ENCODE measurements at places on chromosomes 7 and 10. TPM values are rescaled to one million over a fixed set of nuclear protein-coding genes. Genes with fewer than 3 reads are reported as not detected.

The MAT1A gene
- total RNA-seq, result 0.05 TPM

The HTR5A gene
- total RNA-seq, result not detected

The SDK1 gene
- total RNA-seq, result 0.40 TPM

The EEF1AKMT2 gene
- total RNA-seq, result 14.1 TPM

The CYP3A4 gene
- not detected for total RNA-seq

The SLC39A12 gene
- total RNA-seq, result not detected

The DKK1 gene
- 538 TPM for total RNA-seq

The NME8 gene
- total RNA-seq, result not detected

The C7orf57 gene
- total RNA-seq, result 0.31 TPM

The VENTX gene
- not detected for total RNA-seq

The SUN3 gene
- total RNA-seq, result not detected

The GSTO2 gene
- 1.3 TPM for total RNA-seq

The CUZD1 gene
- 1.6 TPM for total RNA-seq

The TBX20 gene
- 2.4 TPM for total RNA-seq

The CALML3 gene
- total RNA-seq, result not detected

The CYP3A7 gene
- 0.06 TPM for total RNA-seq

The SFTPA2 gene
- not detected for total RNA-seq

The C10orf105 gene
- total RNA-seq, result not detected

The SMO gene
- 13.6 TPM for total RNA-seq

The LRIT1 gene
- total RNA-seq, result not detected

The ITGA8 gene
- not detected for total RNA-seq

The SLC37A3 gene
- total RNA-seq, result 29.6 TPM

The TFEC gene
- not detected for total RNA-seq

The PTF1A gene
- total RNA-seq, result not detected
